ENCODE measurements at places on chromosomes 12 and 14.
A peak's percentile ranks its signal among the peaks of the same experiment; 100 is the strongest.

GRCh38 chr14:20808162-20808483, 5.5 kb upstream of the RNASE1 start:
- no peak for DNase-seq

- DNase-seq: no peak
Observed at GRCh38 chr12:123444092-123445026, 7.9 kb upstream of the RILPL2 start.

DNA sequence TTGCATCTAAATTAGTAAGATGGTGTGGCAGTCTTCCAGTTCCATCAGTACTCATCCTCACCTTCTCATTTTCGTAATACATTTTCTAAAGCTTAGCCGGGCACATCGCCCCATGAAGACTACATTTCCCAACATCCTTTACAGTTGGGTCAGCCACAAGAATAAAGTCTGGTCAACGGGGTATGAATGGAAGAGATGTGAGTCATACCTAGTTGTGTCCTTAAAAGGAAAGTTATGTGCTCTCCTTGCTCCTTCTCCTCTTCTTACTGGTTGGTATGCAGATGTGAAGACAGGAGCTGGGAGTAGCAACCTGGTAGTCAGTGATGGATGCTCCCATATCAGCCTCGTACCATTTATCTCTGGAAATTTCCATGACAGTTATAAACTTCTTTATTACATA, 35.9 kb upstream of the EGLN3 start:
- DNase-seq: no peak

- DNase-seq: no peak
Observed at GRCh38 chr12:49946086-49946485, 4.5 kb upstream of the AQP2 start.

DNA sequence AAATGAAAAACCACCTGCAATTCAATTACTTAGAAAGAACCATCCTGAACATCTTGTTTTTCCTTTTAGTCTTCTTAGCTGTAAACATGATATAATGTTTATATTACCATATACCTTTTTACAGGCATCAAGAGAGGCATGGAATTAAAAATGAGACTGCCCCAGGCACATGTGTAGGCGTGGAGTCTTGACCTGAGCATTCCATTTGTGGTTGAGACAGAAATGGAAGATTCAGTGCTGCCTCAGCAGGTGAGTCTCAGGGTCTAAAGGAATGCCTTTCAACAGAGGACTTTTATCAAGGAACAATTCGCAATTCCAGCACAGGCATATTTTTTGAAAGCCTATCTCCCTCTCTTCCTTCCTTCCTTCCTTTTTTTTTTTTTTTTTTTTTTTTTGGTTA, 8.0 kb upstream of the NANOGNB start:
- no peak for DNase-seq

- no peak for DNase-seq
Observed at GRCh38 chr12:53005215-53005985, 856 bp upstream of the EIF4B start.

GRCh38 chr14:23605931-23606585, 27.5 kb upstream of the JPH4 start:
- no peak for DNase-seq

DNA sequence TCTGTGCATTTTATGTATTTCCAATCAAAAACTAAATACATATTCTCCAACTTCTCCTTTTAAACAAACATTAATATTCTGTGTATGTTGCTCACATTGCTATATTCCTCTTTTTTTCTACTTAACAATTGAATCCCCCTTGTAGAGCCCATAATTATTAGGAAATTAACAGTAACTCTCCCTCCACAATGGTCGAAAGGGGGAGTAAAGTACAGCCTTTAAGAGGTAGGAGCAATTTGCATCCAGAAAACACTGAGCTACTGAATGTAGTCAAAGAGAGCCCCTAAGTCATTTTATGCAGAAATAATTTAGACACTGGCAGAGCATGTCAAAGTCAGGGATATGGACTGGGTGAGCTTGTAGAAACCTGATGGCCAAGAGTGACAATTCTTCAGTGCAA, 57.2 kb upstream of the SCN8A start:
- peak; percentile 29 for DNase-seq
